ENCODE measurements at places on chromosomes 16 and 17. TPM values are rescaled to one million over a fixed set of nuclear protein-coding genes. Genes with fewer than 3 reads are reported as not detected.

GRCh38 chr17:71380936-71381335 lies 739.9 kb upstream of the SOX9 start:
- H3K4me3 ChIP-seq, result no peak overlapping the region
- no peak for DNase-seq
- H3K27ac ChIP-seq, result no peak overlapping the region
- no peaks in the 10 kb centered on the region for H3K4me1 ChIP-seq
- no peaks in the 10 kb centered on the region for H3K36me3 ChIP-seq

DNA sequence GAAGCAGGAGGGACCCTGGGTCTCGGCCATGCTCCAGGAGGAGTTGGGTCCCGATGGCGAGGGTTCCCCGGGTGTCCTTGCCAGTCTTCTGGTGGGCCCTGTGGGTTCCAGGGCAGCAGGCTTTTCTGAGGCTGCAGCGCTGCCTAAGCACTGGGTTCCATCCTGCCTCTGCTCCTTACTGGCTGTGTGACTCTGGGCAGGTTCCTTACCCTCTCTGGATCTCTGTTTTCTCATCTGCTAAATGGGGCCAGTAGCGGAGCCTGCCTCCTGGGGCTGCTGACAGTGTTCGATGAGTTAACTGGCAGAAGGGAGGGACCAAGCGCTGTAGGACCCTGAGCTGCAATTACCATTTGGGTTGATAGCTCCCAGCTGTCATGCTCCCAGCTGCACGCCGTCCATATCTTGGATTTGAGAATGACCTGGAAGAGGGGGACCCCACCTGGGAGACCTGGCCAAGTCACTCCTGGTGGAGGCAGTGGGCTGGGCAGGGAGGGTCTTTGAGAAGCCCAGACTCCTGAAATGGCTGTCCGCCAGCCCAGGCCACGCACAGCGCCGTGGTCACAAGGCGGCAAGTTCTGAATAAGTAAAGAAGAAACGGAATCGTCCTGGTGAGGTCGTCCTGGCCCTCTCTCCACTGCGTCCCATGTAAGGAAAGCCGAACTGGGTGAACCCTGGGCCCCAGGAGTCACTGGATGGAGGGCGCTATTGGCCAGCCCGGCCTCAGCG lies 47.2 kb upstream of the GSE1 start:
- H3K4me1 ChIP-seq, result peaks cover 50% of the 10 kb centered on the region
- H3K27ac ChIP-seq, result no peak overlapping the region
- no peak for DNase-seq
- no peaks in the 10 kb centered on the region for H3K36me3 ChIP-seq

- peaks cover 52% of the 10 kb centered on the region for H3K27me3 ChIP-seq
- no peaks in the 10 kb centered on the region for H3K36me3 ChIP-seq
- H3K4me1 ChIP-seq, result no peaks in the 10 kb centered on the region
Observed at GRCh38 chr17:77795685-77796084, 162.8 kb upstream of the TNRC6C start.

- DNase-seq, result no peak
- no peaks in the 10 kb centered on the region for H3K36me3 ChIP-seq
- no peaks in the 10 kb centered on the region for H3K4me1 ChIP-seq
- no peak overlapping the region for H3K27ac ChIP-seq
- H3K27me3 ChIP-seq, result no peaks in the 10 kb centered on the region
Observed at GRCh38 chr17:70183508-70183907, 14.2 kb downstream of the KCNJ2 start.

GRCh38 chr16:86899151-86899550 lies 320.8 kb downstream of the FOXL1 start:
- H3K36me3 ChIP-seq, result no peaks in the 10 kb centered on the region
- H3K27ac ChIP-seq, result no peak overlapping the region
- no peaks in the 10 kb centered on the region for H3K27me3 ChIP-seq

DNA sequence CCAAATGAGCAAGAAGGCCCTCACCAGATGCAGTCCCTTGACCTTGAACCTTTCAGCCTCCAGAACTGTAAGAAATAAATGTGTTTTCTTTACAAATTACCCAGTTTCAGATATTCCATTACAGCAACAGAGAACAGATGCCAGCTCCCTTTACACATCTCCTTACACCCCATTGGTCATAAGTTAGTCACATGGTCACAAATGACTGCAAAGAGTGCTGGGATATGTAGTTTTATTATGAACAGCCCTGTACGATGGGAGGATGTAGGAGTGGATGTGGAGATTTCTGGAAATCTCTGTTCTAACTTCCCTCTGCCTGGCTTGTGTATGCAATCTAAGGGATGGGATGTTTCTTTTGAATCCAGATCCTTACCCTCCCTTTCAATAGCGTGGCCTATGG lies 13.3 kb upstream of the RPL38 start:
- DNase-seq, result no peak
- H3K4me1 ChIP-seq, result no peaks in the 10 kb centered on the region
- H3K27me3 ChIP-seq, result peaks cover 23% of the 10 kb centered on the region
- no peak overlapping the region for H3K4me3 ChIP-seq
- no peaks in the 10 kb centered on the region for H3K36me3 ChIP-seq

DNA sequence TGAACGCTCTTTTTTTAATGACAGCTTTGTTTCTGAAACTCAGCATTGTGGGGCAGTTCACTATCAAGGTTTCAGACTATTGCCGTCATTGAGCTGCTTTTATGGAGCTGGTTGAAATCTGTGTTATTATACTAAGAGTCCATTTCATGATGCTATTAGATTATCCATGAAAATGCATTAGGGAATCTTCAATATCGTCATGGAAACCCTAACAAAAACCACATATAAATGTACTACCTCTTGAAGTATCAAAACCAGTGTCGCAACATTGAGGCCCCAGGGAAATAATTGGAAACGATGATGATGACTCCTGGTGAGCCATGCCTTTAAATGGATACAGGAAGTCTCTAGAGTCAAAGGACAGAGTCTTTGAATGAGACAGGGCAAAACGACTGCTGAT lies 231.6 kb upstream of the CPHXL start:
- no peaks in the 10 kb centered on the region for H3K4me1 ChIP-seq
- no peak for DNase-seq
- no peaks in the 10 kb centered on the region for H3K36me3 ChIP-seq
- no peak overlapping the region for H3K27ac ChIP-seq
- H3K27me3 ChIP-seq, result no peaks in the 10 kb centered on the region

DNA sequence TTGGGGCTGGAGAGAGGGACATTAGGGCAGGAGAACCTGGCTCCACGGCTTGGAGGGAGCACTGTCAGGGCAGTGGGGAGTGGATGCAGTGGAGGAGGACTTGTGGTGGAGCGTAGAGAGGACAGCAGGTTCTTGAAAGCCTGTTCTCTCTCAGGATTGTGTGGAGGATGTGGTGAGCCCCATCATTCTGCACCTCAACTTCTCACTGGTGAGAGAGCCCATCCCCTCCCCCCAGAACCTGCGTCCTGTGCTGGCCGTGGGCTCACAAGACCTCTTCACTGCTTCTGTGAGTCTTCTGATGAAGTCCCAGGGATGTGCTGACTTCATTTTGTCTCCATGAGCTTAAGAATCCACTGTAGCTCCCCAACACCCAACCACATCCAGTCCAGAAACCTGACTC lies 13.5 kb downstream of the COX6A2 start:
- no peak overlapping the region for H3K4me3 ChIP-seq
- DNase-seq, result no peak
- no peaks in the 10 kb centered on the region for H3K4me1 ChIP-seq
- no peak overlapping the region for H3K27ac ChIP-seq

GRCh38 chr16:66899945-66900710 lies 18.6 kb downstream of the CDH16 start:
- no peaks in the 10 kb centered on the region for H3K36me3 ChIP-seq
- H3K4me3 ChIP-seq, result no peak overlapping the region
- peak; percentile 90 for DNase-seq
- no peaks in the 10 kb centered on the region for H3K27me3 ChIP-seq
- peaks cover 14% of the 10 kb centered on the region for H3K4me1 ChIP-seq
- peak overlapping the region; percentile 74 for H3K27ac ChIP-seq

- H3K27me3 ChIP-seq, result no peaks in the 10 kb centered on the region
- H3K27ac ChIP-seq, result peak overlapping the region; percentile 96
- H3K36me3 ChIP-seq, result no peaks in the 10 kb centered on the region
Observed at GRCh38 chr16:81445966-81446906, 1.6 kb downstream of the CMIP start.

DNA sequence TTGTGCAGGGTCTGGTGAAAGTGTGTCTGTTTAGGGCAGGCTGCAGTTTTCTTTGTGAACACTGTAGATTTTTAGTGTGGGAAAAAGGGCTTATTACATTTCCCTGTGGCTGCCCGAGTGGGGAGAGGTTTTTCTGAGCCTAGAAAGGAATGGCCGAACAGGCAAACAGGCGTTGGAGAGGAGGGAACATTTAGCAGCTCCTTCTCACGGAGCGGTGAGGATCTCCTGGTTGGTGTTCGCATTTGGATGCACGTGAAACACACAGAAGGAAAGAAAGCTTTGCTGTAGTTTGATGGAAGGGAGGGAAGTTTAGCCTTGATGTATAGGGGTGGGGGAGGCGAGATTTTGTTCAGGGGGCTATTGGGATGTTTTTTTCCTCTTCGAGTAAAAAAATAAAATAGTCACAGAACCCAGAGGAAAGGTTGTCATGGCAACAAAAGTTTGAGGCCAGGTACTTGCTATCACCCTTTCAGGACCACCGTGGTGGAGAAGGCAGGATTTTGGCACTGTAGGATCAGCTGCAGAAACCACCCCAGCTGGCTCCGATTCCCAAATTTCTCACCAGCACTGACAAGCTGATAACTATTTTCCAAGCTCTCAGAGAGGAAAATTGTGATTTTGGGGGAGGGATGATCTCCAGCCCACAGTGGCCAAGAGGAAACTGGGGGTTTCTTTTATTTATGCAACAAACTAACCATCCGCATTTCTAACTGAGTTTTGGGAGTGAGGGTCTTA lies 3.5 kb downstream of the GSG1L start:
- H3K4me1 ChIP-seq, result peaks cover 9% of the 10 kb centered on the region
- H3K4me3 ChIP-seq, result no peak overlapping the region
- H3K27me3 ChIP-seq, result peaks cover 88% of the 10 kb centered on the region
- H3K36me3 ChIP-seq, result no peaks in the 10 kb centered on the region
- H3K27ac ChIP-seq, result no peak overlapping the region
- no peak for DNase-seq

- H3K4me1 ChIP-seq, result peaks cover 18% of the 10 kb centered on the region
- H3K4me3 ChIP-seq, result peak overlapping the region; percentile 77
- no peaks in the 10 kb centered on the region for H3K36me3 ChIP-seq
- no peaks in the 10 kb centered on the region for H3K27me3 ChIP-seq
- DNase-seq, result no peak
Observed at GRCh38 chr17:63740464-63741142, 996 bp downstream of the STRADA start.

DNA sequence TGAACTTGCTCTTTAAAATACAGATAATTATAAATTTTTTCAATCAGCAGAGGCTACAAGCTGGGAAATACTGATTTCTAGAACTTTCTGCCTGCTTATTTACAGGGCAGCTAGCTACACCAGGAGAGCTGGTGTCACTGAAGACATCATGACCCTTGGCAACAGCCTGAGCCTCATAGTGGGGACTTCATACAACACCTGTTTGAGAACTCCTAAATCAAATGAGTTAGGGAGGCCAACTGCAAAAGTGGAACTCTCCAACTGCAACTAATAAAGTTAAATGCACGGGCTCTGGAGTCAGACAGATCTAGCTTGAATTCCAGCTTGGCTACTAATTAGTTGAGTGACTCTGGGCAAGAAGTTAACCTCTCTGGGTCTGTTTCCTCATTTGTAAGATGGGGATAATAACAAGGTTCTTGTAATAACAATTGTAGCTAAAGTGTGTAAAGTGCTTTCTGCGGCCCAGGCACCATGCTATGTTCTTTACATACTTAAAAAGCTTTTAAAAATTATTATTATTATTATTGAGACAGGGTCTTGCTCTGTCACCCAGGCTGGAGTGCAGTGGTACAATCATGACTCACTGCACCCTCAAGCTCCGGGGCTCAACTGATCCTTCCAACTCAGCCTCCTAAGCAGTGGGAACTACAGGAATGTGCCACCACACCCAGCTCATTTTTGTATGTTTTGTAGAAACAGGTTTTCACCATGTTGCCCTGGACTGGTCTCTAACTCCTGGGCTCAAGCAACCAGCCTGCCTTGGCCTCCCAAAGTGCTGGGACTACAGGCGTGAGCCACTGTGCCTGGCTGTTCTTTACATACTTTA lies 33.4 kb downstream of the VAC14 start:
- no peaks in the 10 kb centered on the region for H3K36me3 ChIP-seq
- no peak overlapping the region for H3K27ac ChIP-seq

GRCh38 chr17:47810200-47810821 lies 11.3 kb downstream of the OSBPL7 start:
- no peaks in the 10 kb centered on the region for H3K27me3 ChIP-seq
- peaks cover 80% of the 10 kb centered on the region for H3K36me3 ChIP-seq
- H3K4me1 ChIP-seq, result no peaks in the 10 kb centered on the region
- peak overlapping the region; percentile 43 for H3K27ac ChIP-seq
- peak; percentile 76 for DNase-seq
- no peak overlapping the region for H3K4me3 ChIP-seq

GRCh38 chr17:80984749-80985148 lies 6.9 kb upstream of the CHMP6 start:
- no peak overlapping the region for H3K27ac ChIP-seq
- peaks cover 11% of the 10 kb centered on the region for H3K4me1 ChIP-seq
- H3K27me3 ChIP-seq, result no peaks in the 10 kb centered on the region

DNA sequence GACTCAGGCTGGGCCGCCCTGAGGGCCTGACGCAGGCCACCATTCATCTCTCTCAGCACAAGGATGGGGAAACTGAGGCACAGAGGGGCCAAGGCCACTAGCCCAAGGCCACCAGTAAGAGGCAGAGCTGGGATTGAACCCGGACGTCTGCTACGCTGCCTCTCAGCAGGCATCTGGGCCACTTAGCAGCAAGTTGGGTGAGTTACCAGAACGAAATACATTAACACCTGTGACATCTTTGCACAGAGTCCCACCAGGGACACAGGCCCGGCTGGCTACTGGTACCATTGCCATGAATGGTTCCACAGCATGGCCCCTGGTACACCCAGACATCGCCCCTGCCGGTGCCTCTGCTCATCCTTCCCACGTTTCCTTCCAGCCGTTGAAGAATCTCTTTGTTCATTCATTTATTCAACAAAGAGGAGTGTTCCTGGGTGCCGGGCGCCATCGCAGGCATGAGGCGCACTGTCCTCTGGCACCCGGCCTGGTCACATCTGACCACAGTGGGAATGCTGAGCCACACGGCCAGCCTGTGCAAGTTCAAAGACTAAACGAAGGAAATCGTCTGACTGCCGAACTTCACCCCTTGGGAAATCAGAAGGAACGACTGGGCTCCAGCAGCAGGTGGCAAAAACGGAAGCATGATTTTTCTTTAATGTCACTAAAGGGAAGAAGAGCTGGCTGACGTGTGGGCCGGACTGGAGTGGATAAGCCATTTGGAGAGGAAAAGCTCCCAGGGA lies 7.4 kb upstream of the ZNF469 start:
- H3K4me1 ChIP-seq, result no peaks in the 10 kb centered on the region
- H3K36me3 ChIP-seq, result no peaks in the 10 kb centered on the region
- DNase-seq, result peak; percentile 54
- H3K27me3 ChIP-seq, result no peaks in the 10 kb centered on the region
- no peak overlapping the region for H3K27ac ChIP-seq

- no peak overlapping the region for H3K4me3 ChIP-seq
- H3K27ac ChIP-seq, result no peak overlapping the region
- H3K27me3 ChIP-seq, result no peaks in the 10 kb centered on the region
- H3K36me3 ChIP-seq, result no peaks in the 10 kb centered on the region
Observed at GRCh38 chr17:31291820-31292219, 5.2 kb downstream of the OMG start.

The TP53I13 gene
- polyA plus RNA-seq, result 32.5 TPM

The SYT17 gene
- 15.4 TPM for polyA plus RNA-seq

The CNTNAP4 gene
- polyA plus RNA-seq, result 0.21 TPM

The PSME3 gene
- 66.2 TPM for polyA plus RNA-seq

The GDPD3 gene
- polyA plus RNA-seq, result 20.0 TPM

The SDR42E2 gene
- polyA plus RNA-seq, result 0.14 TPM

The WNT9B gene
- 0.18 TPM for polyA plus RNA-seq

The SPATA32 gene
- 0.32 TPM for polyA plus RNA-seq

The FADS6 gene
- 0.28 TPM for polyA plus RNA-seq
